ENCODE measurements at places on chromosomes 7 and 10.

DNA sequence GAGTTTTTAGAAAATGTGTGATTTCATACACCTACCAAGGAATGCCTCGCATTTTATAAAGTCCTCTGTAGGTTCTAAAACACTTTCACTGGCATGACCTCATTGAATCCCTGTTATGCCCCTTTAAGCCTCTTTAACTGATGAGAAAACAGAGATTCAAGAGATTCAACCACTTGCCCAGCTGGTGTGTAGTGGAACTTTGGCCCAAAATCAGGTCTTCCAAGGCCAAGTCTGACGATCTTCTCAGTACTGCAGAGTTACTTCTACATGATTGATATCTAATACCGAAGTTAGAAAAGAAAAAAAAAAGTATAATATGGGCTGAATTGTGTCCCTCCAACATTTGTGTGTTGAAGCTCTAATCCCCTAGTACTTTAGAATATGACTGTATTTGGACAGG lies 202.0 kb downstream of the WDR11 start:
- DNase-seq = no peak

DNA sequence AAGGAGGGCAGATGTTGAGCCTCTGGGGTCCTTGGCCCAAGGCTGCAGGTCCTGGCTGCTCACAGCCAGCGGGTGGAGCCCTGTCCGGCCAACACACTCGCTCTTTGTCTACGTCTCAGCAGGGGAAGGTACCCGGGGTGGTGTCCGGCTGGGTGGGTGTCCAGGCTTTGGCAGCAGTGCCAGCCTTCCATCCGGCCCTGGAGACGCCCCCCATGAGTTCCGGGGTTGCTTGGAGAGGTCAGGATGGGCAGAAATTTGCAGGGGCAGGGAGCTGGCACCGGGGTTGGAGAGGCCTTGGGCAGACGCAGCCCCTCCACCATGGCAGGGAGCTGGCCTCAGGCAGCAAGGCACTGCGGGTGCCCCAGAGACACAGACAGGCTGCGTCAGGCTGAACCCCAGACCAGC lies 42.2 kb upstream of the ELN start:
- no peak for DNase-seq

DNA sequence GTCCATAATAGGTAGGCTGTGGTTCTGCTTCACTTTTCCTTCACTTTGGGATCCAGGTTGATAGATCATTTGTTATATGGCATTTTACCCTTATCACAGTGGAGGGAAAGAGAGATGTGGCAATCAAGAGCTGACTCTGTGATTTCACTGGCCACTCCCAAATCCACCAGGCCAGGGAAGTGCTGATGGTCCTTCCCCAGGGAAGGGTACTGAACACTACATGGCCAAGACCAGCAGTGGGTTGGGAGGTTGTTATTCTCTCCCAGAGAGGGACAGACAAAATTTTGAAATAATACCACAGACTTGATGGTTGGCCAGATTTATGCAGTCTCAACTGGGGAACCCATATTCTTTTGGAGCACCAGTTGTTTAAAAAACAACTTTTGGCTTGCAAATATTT lies 102.5 kb downstream of the SND1 start:
- DNase-seq = no peak

DNA sequence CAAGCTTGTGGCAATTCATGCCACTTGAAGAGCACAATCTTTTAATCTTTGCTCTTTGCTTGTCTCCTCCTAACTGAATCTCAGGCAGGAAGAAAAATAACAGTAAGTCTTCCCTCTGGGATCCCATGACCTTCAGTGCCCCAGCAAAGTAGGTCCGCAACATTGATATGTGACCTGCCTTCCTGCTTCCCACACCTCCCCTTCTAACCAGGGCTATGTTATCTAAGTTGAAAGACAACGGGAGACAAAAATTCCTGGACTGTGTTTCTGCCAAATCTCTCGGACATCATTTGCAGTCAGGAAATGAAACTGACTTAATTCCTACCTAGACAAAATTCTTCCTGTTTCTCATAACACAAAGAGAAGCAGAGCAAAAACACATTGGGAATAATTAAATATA lies 53.8 kb downstream of the C10orf90 start:
- DNase-seq = no peak

DNA sequence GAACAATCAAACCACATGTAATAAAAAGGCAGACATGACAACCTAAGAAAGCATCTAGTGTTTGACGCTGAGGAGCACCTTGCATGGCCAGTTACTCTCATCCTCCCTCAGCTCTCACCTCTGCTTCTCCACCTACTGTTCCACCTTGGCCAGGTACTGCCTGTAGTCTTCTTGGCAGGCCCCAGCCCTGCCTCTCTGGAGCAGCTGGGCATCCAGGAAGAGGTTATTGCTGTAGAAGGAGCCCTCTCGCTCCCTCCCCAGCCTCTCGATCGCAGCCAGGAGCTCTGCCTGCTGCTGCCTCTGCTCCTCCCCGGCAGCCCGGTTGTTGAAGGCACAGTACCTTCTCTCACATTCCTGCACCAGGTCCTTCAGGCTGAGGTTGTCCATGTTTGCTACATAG lies 9.7 kb downstream of the GIMAP5 start:
- no peak for DNase-seq

- no peak for DNase-seq
Measured at GRCh38 chr7:6262221-6262620, 10.2 kb downstream of the CYTH3 start.

DNA sequence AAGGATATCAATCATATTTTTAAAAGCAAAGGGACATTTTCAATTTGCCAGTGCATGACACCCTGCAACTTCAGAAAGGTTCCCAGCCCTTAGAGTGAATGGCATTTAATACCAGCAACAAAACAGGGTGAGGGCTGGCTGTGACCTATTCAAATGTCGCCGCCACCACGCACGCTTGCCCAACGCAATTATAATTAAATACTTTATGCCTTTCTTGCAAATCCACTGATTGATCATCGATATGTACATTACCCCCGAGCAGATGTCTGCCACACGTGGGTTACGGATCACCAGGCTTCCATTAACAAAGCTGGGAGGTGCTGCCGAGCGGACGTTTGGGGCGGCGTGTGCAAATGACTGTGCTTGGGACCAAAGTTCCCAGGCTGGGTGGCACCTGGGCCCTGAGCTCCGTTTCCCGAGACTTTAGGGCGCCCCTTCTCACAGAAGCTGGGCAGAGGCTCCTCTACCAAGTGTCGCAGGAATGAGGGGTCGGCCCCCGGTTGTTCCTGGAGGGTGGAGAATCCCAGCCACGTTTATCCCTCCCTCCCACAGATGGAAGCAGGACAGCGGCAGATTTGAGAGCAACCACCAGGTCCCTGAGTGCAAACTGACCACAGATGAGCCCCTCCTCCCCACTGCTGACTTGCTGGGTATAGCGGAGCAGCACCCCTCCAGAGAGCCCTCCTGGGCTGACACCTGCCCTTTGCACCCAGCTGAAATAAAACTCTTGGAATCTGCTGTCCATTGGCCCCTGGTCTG lies 3.9 kb downstream of the FOXL3 start:
- no peak for DNase-seq

GRCh38 chr7:146096994-146097393 lies 19.6 kb upstream of the CNTNAP2 start:
- no peak for DNase-seq

GRCh38 chr7:111137296-111138192 lies 46.6 kb downstream of the LRRN3 start:
- no peak for DNase-seq

DNA sequence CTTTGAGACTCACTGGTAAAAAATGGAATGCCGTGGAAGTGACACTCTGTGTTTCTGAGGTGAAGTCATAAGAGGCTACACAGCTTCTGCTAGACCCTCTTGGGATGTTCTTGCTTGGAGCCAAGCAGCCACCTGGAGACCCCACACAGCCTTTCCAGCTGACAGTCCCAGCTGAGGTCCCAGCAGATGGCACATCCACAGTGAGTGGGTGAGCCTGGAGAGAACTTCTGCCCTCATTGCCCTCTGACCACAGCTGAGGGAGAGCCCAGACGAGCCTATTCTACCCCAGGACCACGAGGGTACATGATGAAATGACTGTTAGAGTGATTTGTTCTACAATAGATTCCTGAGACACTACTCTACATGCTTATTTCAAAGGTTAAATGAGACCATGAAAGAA lies 44.3 kb downstream of the CXCL12 start:
- DNase-seq = no peak
